ENCODE measurements at places on chromosomes 1 and 21.

GRCh38 chr1:154556422-154556821 is 2.0 kb downstream of the UBE2Q1 start:
- peak; percentile 23 for DNase-seq

DNA sequence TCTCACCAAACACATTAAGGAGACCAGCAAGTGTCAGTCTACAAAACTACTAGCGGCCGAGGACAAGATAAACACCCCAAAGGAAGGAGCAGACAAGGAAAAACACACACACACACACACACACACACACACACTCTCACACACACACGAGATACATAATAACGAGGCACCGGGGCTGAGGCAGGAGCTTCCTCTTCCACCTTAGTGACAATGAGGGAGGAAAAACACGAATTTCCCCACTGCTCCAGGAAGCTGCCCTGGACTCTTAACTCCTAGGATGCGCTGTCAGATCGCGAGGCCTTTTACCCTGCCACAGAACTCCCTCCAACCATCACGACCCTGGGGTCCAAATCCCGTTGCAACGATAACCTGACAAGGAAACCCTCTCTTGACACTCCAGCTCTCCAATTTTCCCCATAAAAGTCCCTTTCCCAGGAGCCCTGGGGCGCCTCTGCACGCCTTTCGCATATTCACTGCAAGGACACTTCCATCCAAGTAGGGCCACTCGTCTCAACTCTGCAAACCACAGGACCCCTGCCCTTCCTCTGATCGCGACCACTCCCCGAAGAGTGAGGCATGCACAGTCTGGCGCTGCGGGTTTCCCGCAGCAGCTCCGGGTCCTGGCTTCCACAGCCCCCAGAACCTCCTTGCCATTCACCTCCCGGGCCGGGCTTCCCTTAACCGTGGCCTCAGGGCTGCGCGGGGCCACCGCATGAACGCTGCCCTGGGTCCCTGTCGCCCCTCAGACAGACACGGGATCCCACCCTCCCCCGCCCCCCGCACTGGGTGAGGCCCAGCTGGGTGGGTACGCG is 581 bp downstream of the ETV3 start:
- DNase-seq, result peak; percentile 45

GRCh38 chr1:98368995-98369394 is 292.5 kb upstream of the SNX7 start:
- no peak for DNase-seq

GRCh38 chr1:75582725-75583261 is 28.1 kb downstream of the SLC44A5 start:
- peak; percentile 34 for DNase-seq
